ENCODE measurements at places on chromosomes 12 and 14. TPM values are rescaled to one million over a fixed set of nuclear protein-coding genes. Genes with fewer than 3 reads are reported as not detected.

RIPK3 gene
- total RNA-seq, result 18.1 TPM

JAG2 gene
- total RNA-seq, result 1.3 TPM

KIF5A gene
- total RNA-seq, result 0.47 TPM

DNA sequence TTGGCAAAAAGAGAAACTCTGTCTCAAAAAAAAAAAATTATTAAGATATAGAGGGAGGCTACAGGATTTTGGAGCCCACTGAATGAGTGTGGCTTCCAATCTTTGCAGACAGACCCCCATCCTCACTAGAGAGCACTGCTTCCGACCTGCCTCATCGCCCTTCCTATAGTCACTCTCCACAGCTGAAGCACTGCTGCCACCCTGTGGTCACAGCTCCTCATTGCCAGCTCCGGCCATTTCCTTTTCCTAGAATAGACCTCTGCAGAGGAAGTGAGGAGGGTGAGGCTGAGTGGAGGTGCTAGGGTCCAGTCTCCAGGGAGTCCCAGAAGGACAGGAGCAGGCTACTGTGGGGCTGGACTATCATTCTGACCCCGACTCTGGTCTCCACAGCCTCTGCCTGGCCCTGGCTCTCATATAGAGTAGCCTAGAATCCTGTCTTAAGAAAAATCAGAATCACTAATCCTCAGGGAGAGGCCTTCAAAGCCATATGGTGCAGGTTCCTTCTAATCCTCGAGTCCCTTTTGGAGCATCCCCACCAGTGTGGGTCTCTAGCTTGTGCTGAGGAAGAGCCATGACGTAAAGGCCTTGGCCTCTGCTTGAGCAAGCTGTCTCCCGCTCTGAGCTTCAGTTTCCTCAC is 1.4 kb upstream of the NPFF start:
- DNase-seq, result peak; percentile 70

- no peak for DNase-seq
These were observed 130.1 kb upstream of the RTL1 start for GRCh38 chr14:101033446-101034165.

- DNase-seq, result no peak
These were observed 34.2 kb upstream of the SLC6A15 start for GRCh38 chr12:84946753-84947152.

GRCh38 chr14:59631237-59631636 is 54.6 kb upstream of the CCDC175 start:
- DNase-seq, result no peak

Data from CD4-positive, alpha-beta T cell (primary cell).